IPS-NIHi11 (cell line): ENCODE measurements at places on chromosomes 4 and X.
A peak's percentile ranks its signal among the peaks of the same experiment; 100 is the strongest.

GRCh38 chr4:180664766-180665368 is 1578.3 kb upstream of the TENM3 start:
- peak; percentile 77 for DNase-seq

GRCh38 chr4:159370286-159370685 is 267.4 kb downstream of the RAPGEF2 start:
- no peak for DNase-seq

DNA sequence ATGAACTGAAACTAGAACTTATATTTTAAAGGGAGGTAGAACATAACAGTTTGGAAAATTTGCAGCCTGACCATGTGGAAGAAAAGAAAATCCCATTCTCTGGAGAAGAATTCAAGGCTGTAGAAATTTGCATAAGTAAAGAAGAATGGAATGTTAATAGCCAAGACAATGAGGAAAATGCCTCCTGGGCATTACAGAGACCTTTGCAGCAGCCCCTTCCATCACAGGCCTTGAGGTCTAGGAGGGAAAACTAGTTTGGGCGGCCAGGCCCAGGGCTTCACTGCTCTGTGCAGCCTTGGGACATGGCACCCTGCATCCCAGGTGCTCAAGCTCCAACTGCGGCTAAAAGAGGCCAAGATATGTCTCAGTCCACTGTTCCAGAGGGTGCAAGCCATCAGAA is 1506.8 kb downstream of the PCDH18 start:
- peak; percentile 30 for DNase-seq

- DNase-seq, result no peak
These were observed 47.4 kb upstream of the PTCHD1 start for GRCh38 chrX:23287191-23287725.

- DNase-seq, result peak; percentile 47
These were observed 548 bp downstream of the NEUROG2 start for GRCh38 chr4:112515198-112516065.

DNA sequence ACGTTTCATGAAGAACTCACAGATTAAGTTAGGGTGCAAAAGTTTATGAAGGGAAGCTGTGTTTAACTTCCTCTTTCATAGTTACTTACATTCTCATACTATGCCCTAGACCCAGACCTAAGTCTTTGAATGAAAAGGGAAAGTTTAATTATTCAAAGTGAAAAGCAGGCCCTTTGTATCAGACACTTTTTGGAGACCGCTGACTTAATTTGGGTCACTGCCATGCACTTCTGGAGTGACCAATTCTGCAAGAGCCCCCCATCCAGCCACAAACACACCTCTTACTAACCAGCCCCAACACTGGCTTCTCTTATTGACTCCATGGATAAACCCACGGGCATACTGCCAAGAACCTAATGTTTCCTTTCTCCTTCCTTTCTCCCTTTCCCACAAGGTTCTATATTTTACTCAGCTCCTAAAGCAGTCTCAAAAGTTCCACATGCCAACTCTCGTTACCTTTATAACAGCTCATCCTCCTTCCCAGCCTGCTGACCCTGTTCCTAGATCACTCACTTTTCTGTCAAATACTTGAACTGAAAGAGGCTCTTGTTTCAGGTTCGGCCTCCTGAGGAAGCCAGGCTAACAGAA is 34.5 kb downstream of the ABCE1 start:
- no peak for DNase-seq

GRCh38 chr4:181150191-181150590 is 1093.0 kb upstream of the TENM3 start:
- DNase-seq, result peak; percentile 26

DNA sequence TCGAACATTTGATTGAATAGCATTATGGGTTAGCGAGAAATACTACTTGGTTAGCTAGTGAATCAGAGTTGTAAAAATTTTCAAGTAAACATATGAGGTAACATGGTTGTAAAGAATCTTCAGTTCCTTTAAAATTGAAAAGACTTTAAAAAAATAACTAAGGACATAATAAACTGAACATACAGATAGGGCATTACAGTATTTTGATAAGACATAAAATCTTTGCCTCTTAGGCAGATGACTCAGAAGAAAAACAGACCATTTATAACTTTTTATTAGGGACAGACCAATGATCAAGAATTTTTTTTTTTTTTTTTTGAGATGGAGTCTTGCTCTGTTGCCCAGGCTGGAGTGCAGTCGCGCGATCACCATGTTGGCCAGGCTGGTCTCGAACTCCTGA is 43.1 kb downstream of the PNMA5 start:
- DNase-seq, result no peak

- DNase-seq, result peak; percentile 43
These were observed 293.1 kb downstream of the CAMK2D start for GRCh38 chr4:113468165-113469022.

DNA sequence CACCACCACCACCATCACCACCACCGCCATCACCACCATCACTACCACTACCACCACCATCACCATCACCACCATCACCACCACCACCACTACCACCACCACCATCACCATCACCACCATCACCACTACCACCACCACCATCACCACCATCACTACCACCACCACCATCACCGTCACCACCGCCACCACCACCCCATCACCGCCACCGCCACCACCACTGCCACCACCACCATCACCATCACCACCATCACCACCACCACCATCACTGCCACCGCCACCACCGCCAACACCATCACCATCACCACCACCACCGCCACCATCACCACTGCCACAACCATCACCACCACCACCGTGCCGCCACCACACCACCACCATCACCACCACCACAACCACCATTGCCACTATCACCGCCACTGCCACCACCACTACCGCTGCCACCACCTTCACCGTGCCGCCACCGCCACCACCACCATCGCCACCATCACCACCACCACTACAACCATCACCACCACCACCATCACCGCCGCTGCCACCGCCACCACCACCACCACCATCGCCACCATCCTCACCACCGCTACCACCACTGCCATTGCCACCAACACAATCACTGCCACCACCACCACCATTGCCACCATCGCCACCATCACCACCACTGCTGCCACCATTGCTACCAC is 1511.3 kb upstream of the AGA start:
- no peak for DNase-seq

- DNase-seq, result no peak
These were observed 44.0 kb upstream of the USP38 start for GRCh38 chr4:143140696-143141095.

- DNase-seq, result peak; percentile 4
These were observed 3.2 kb upstream of the ARHGAP36 start for GRCh38 chrX:131054906-131055305.

- no peak for DNase-seq
These were observed 1.9 kb upstream of the RGS12 start for GRCh38 chr4:3290889-3291321.

DNA sequence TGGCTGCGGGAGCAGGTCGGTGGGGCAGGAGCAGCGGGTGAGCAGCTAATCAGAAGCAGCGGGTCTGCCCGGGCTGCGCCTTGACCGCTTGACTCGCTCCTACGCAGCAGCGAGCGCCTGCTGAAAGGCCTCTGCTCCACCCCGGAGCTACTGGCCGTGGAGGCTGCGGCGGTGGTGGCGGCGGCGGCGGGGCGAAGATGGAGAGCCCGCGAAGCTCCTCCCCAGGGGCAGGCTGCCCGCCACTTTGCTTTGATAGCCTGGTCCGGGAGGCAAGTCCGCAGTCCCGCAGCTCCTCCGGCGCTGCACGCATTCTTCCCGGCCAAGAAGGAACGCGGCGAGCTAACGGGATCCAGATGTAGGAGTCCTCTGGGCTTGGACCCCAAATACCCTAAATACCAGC is 36.7 kb downstream of the PJA1 start:
- peak; percentile 38 for DNase-seq

GRCh38 chr4:181677201-181677600 is 566.0 kb upstream of the TENM3 start:
- no peak for DNase-seq

DNA sequence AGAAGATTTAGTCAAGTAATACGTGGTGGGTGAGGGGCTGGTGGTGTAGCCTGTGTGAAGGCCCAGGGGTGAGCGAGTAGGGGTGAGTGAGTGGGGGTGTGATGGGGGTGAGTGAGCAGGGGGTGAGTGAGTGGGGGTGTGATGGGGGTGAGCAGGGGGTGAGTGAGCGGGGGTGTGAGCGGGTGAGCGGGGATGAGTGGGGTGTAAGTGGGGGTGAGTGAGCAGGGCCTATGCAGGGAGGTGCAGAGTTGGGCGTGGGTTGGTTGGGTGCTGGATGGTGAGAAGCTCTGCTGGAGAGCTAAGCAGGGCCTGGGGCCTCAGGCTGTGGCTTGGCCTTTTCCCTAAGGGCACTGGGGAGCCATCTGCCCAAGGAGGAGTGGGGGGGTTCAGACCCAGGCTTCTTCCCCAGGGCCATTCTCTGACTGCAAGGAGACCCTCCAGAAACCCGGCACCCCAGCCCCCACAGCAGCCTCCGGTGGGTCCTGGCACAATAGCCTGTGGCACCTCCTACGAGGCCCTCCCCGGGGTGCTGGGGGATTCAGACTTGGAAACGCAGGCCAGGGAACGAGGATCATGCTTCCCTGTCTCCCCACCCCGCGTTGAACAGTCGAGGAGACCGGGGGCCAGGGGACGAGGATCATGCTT is 30.4 kb downstream of the SH3TC1 start:
- DNase-seq, result no peak

DNA sequence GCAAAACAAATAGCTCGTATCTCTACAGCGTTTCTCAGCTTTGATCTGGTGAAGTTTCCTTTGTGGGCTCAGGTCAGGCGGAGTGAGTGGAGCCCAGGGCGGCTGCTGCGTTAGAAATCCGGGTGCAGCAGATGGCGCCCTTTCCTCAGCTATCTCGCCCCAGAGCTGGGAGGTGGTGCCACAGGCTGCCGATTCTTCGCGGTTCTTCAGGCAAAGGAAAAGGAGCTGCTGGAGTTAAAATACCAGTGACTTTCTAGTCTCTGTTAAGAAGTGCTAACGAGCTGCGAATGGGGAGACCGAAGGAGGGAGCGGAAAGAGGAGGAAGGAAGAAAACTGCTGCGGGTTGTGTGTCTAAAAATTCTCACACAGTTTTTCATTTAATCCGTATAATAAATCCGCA is 114.6 kb downstream of the CPE start:
- peak; percentile 69 for DNase-seq

DNA sequence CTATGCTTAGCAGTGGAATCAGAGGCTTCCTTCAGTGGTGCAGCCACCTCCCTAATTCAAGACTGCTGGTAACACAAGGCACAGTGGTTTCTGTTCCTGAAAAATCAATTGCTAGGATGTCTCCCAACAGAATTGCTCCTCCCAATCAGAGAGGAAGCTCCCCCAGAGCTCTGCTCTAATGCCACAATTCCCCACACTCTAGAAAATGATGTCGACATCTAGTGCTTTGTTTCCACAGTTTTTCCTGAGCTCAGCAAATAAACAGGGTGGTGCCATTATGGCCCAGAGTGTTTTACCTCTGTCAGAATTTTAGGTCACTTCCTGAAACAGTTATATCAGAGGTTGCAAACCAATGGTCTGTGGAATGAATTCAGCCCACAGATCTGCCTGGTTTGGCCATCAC is 24.7 kb downstream of the TAB3 start:
- no peak for DNase-seq

GRCh38 chrX:12065251-12065650 is 73.0 kb upstream of the FRMPD4 start:
- DNase-seq, result peak; percentile 33

DNA sequence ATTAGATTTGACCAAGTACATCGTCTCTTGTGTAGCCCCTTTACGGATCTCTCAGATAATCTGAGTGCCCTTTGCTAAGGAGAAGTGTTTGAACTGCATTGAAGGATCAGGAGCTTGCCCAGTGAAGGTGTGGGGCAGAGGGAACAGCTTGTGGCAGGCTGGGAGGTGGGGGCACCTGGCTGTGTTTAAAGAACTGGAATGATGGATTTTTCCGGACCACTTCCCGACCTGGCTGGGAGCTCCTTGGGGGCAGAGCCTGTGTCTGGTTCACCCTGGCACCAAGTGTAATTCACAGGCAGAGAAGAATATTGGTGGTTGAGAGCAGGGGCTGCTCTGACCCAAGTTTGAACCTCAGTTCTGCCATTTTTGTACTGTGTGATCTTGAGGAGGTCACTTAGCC is 18.5 kb downstream of the TBC1D14 start:
- no peak for DNase-seq

DNA sequence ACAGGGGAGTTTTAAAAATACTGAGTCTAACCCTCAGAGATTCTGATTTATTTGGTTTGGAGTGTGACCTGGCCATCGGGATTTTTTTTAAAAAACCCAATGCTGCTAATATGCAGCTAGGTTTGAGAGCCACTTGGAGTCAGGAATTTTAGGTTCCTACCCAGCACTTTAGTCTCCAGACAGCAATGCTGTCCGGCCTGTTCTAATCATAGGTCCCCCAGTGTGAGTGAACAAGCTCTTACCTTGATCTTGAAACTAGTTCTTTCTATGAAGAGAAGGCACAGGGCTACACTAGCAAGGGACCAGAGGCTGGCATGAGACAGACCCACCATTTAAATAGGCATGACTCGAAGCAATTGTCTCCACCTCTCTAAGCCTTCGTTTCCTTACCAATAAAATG is 103.5 kb downstream of the SMIM20 start:
- no peak for DNase-seq

DNA sequence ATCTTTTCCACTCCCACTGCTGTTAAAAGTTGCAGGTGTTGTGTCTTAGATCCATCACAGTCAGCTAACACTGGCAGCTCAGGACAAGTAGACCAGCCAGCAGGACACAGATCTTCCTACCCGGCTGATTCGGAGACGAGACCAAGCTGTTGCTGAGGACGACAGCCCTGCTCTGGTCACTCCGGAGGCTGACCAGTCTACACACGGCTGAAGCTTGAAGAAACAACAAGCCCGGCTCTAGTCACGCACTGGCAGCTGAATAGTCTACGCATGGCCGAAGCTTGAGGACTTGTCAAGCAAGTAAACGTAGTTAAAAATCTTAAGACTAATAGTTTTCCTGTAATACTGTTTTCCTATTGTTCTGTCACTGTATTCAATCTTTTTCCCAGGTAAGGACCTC is 1.8 kb downstream of the ACOX3 start:
- DNase-seq, result no peak

DNA sequence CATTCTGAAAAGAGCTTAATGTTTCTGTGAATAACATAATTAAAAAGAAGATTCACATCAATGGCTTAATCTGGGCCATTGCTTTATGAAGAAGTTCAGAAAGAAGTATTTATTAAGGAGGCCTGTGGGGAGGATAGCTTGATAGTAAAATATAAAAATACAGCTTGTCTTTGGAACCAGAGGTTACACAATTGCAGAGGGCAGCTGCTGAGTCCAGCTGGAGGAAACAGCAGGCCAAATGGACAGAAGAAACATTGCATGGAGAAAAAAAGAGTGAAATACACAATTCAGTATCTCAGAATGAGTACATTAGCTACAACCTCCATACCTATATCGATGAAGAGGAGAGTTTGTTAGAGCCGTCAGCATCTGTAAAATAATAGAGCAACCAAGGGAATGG is 148.0 kb upstream of the NPY2R start:
- no peak for DNase-seq

DNA sequence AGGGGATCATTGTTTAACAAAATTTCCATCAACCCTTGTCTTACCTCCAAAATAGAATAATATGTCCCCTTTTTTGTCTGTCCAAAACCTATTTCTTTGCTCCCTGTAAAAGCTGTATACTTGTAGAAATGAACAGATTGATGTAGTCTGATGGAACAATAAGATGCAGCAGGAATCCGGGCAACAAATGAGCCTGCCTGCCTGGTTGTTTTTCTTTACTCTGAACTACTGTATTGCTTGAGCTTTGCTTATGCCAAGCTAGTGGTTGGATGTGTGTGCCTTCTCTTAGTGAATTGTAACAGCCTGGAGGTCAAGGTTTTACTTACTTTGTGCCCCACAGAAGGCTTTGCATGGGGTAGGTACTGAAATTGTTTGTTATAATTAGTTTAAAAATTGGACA is 116.2 kb upstream of the TLL1 start:
- DNase-seq, result no peak

GRCh38 chr4:13092702-13093101 is 391.4 kb downstream of the RAB28 start:
- DNase-seq, result no peak
